Left forelimb (tissue), 1 donor: ENCODE measurements at places on chromosomes 3 and 15.

DNA sequence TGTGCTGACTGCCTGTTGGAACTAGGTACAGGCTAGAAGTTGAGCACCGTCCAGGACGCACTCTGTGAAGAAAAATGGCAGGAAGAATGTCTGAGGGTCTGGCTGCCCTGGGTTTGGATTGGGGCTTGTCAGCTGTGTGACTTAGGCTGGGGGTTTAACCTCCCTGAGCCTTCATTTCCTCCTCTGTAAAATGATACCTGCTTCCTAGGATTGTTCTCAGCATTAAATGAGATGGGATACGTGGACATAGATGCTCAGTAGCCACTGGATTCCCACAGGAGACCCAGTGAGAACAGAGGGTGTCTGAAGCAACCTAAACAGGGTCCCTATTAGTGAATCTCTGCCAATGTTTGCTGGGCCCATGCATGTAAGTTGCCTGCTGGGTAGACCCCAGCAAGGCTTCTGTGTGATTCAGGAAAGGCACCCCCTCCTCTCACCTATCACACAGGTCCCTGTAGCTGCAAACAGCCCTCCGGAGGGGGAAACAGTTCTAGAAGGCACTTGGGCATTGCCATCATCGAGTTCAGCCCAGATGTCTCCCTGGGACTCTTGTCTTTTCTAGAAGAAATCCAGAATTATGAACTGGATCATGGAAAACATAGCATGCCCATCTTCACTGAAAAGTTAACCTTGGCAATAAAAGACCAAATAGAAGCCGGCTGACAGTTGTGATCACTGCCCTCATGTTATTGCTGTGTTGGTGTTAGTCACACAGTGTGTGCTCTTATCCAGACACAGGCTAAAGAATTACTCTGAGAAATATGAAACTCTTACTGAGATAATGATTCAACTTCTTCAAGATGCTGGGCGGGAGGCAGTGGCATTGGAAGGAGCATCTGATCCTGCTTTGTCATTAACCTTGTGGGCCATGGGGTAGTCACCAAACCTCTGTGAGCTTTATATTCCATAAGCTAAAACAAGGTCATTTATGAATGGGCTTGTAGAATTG lies 64.5 kb downstream of the SMAD6 start:
- no peak for DNase-seq

DNA sequence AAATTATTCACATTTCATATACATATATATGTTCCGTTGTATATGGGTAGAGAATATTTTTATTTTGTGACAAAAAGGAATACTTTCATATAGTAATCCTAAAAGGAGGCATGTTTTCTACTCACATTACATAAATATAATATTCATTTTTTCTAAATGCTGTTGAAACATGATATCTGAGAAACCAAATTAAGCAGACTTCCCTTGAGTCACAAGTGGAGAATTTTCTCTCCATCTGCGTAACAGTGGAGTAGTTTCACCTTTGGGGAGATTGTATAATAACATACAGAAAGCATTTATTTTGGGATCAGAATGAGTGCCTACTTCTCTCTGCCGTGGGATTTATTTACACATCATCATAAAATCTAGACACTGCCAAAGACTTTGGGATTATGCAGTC lies 849.8 kb downstream of the NSUN3 start:
- no peak for DNase-seq

DNA sequence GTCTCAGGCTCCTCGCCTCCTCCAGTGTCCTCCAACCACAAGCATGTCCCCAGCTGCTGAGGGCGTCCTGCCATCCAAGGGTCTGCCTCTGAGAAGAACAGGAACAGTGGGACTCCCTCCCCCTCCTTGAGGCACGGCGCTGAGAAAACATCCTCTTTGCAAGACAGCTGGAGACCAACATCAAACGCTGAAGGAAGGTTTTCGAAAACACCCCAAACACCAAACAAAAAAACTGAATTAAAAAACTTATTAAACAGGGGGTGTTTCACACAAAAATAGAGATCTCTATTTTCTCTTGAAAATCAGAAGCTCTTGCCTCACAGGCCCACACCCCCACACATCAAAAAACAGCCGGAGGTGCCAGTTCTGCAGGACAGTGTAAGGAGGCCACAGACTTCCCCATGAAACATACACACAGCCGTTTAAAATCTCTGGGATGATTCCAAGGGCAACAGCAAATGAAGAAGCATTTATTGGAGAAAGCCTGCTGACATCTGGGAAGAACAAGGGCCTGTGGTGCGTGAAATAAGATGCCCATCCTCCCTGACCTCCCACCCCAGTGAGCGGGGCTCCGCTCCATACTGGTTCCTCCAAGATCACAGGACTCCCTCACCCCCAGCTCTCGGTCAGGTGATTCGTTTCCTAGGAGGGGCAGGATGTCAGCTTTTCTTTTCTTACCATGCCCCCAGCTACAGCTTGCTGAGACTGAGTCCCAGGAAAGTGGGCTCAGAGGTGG lies 71.3 kb downstream of the NUP210 start:
- DNase-seq: no peak

- no peak for DNase-seq
Measured at GRCh38 chr15:89599021-89599420, 23.8 kb downstream of the TICRR start.
